Cardiac fibroblast (primary cell): ENCODE measurements at places on chromosomes 12 and 14.

- DNase-seq, result no peak
Observed at GRCh38 chr14:92665661-92666110, 82.7 kb downstream of the LGMN start.

DNA sequence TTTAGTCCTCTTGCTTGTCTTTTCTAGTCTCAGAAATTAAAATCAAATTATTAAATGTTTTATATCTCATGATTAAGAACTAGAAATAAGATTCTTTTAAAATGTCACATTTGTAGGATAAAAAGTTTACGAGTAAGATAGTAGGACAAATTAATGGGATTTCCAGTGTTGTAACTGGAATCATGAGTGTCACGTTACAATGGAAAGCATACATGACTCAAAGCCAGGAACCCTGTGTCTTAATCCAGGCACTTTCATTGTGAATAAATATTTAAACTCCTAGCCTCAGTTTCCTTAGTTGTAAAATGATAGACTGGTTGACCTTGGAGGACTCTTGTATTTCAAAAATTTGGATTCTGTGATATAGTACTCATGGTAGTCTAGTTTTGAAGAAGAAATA is 84.9 kb downstream of the MIA2 start:
- no peak for DNase-seq

DNA sequence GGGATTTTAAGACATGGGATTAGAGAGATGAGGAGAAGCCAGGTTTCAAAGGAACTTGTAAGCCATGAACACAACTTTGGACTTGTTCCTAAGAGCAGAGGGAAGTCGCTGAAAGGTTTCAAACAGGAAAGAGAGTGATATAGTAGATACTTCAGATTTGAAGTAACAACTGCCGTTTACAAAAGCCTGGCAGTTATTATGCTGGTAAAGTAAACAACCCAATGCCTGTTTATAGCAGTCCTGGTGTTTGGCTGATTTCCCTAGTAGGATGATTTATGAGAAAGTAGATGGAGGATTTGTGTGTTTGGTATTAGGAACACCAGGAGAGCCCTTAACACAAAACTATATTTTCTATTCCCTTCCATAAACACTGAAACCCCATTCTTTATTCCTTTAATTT is 285.7 kb downstream of the RMST start:
- no peak for DNase-seq

DNA sequence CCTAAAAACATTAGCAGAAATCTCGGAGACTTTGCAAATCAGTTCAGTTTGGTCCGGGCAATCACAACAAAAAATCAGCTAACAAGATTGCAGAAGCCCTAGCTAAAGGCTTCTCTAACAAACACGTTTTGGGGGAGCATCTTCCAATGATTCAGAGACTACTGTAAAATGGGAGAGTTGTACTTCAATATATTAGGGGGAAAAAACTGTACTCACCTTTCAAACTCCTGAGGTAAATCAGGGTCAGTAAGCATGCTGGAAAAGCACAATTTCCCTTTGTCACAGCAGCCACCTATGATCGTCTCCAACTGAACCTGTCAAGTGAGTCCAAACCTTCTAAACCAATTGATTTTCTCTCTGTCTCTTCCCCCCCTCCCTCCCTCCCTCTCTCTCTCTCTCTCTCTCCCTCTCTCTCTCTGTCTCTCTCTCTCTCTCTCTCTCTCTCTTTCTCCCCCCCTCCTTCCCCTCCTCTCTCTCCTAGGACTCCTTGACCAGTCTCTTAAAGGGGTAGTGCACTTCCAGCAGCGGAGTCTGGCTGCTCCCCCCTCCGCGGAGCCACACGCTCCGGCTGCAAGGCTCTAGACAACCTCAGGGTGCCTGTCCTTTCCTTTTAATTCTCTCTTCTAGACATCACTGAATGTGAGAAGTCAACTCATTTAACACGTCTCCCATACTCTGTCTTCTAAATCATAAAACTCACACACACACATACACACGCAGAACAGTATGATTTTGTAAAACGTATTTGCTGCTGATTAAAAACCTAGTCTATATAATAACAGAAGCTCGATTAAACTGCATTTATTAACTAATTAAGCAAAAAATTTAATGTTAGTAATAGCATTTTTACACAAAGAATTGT is at the start of gene SOX5:
SOX5 (minus strand) TSS at position 323 of the 862 bp plus-strand sequence; CDS start at position 254, 69 bp downstream.
- peak; percentile 73 for DNase-seq
